CD4-positive, alpha-beta T cell (primary cell): ENCODE measurements at places on chromosomes 12 and 14.

DNA sequence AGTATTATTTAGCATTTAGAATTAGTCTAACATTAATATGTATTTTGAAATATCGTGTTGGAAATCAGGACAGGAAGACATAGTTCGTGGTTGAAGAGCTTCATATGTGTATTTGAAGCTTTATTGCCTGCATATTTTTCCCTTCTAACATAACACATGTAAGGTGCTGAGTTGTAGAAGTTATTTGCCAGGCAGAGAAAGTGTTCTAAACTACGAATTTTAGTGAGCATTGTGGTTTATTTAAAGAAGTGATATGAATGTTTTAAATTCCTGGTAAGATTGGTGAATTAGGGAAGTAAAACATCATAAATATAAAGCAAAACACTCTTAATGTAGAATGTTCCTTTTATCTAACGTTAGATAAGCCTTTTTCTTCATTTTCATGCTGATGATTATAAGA is 2.5 kb downstream of the RASSF3 start:
- no peak for DNase-seq

- no peak for DNase-seq
Observed at GRCh38 chr14:94423453-94424056, 29.0 kb downstream of the SERPINA11 start.

GRCh38 chr14:52003324-52003723 is 14.0 kb downstream of the RTRAF start:
- DNase-seq = no peak

GRCh38 chr14:89060191-89060590 is 235.7 kb downstream of the TTC8 start:
- DNase-seq = no peak

GRCh38 chr12:84969226-84969625 is 56.6 kb upstream of the SLC6A15 start:
- no peak for DNase-seq

- DNase-seq = no peak
Observed at GRCh38 chr14:82342596-82342995, 808.9 kb upstream of the SEL1L start.

DNA sequence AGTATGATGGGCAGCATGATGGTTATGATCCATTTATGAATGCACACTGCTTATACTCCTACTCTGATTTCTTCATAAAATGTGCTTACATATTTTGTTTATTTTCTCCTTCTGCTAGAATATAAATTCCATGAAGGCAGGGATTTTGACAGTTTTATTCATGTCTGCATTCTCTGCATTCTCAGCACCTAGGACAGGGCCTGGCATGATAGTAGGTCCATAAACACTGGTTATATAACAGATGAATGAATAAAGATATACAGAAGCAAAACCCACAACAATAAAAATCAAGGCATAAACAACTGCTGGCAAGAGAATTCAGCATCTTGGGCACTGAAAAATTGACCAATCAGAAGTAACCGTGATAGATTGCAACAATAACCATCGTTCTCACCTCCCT is 115.4 kb downstream of the WIF1 start:
- DNase-seq = no peak

- DNase-seq = no peak
Observed at GRCh38 chr14:95530473-95531276, 4.2 kb upstream of the GLRX5 start.

- DNase-seq = no peak
Observed at GRCh38 chr14:75877292-75877691, 104.5 kb downstream of the TGFB3 start.

DNA sequence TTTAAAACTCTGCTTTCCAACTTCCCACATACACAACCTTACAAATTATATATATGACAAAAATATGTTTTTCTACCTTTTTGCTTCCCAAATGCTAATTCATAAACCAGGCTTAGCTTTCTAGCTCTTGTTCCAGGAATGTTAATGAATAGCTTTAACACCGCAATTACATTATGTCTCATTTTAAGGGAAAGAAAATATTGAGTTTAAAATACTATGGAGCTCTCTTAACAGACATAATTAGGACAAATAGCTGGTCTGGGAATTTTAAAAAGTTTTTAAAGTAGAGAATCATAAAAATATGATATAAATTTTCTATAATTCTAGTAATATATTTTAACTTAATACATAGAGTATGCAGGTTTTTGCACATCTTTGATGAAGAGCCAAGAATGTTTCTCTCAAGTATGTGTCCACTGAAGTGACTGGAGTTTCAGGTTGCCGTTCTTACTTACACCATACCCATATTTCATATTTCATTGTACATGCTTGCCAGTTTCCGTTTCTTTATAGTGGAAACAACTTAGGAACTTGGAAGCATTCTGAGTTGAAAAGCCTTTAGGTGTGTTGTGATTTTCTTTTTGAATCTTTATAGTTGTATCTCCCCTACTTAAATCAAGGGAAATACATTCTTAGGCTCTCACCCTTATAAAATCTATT is 90.6 kb upstream of the SLCO1C1 start:
- no peak for DNase-seq

DNA sequence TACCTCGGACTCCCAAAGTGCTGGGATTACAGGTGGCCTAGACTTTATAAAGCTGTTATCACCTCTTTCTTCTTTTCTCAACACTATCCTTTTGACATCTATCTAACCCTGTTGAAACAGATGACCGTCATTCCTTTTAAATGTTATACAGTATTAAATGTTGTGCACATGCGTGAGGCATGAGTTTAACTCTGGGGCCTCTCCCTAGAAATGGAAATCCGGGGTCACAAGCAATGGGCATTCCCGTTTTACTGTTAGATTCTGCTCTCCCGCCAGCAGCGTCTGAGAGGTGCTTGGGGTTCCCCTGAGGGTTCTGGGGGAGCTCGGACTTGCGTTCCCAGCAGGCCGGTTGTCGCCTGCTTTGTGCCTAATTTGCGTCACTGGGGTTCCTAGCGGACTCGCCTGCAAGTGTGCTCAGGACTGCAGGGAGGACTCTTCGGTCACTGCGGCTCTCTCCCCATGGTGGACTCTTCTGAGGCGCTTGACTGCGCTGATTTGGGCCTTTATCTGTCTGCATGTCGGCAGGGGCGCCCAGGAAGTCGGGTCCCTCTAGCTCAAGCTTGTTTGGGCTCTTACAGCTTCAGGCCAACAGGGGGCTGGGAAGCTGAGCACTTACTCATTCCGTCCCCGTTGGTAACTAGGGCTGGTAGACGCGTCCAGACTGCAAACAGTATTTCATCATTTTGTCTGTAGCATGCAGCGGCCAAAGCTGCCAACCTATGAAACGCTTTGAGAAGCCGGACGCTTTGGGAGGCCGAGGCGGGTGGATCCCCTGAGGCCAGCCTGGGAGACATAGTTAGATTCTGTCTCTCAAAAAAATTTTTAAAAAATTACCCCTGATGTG is 1.2 kb upstream of the RAN start:
- peak; percentile 40 for DNase-seq

DNA sequence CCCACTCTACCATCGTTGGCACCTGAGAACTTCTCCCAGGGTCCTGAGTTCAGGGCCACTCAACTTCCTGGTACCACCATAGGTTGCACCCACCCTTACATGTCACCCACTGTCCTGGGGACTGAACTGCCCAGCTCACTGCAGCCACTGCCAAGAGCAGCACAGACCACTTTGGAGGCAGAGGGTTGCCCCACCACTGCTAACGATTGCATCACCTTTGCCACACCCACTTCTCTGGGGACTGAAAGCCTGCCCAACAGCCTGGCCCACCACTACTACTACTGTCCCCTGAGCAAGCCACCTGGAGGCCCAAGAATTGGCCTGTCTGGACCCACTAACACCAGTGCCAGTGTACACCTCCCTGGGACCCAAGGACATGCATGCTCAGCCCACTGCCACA is 27.6 kb downstream of the CACNA2D4 start:
- DNase-seq = no peak

DNA sequence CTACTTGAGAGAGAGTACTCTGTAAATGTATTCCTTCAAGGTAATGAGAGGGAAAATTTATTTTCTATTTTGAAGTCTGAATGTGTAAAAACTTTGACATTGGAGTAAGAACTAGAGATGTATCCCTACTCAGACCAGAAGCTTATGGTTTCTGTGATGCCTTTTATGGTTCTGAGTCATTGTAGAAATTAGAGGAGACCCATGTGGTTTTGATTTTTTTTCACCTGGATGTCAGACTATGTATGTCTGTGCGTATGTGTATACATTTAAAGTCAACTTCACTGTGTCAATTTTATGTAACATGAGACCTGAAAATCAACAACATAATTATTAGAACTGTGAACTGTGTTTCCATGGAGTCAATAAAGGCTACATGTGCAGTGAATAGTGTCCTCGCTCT is 302.0 kb downstream of the TRHDE start:
- DNase-seq = no peak

- DNase-seq = no peak
Observed at GRCh38 chr12:64733857-64734256, 25.3 kb downstream of the GNS start.

DNA sequence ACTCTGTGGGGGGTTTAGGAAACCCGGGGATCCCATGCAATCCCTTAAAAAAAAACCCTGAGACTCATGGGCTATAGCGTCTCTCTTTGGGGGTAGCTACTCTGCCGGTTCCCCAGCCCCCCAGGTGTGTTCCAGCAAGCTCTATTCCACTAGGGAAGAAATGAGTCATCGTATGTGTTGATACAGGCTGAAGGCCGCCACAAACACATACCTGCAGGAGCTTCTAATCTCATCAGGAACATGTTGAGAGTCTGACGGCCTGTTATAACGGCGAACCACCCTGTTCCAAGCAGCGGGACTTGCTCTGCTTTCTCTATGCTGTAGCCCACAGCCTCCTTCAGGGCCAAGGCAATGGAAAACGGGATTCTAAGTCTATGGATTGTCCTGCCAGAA is 977 bp upstream of the KRT5 start:
- DNase-seq = no peak
